A172 (cell line): ENCODE measurements at places on chromosomes 12 and 14. TPM values are rescaled to one million over a fixed set of nuclear protein-coding genes. Genes with fewer than 3 reads are reported as not detected.
A peak's percentile ranks its signal among the peaks of the same experiment; 100 is the strongest.

Gene NKX2-1
- not detected in 2 replicates for total RNA-seq

Gene RERGL
- total RNA-seq = not detected in 2 replicates

Gene PLEKHG7
- total RNA-seq = not detected in 2 replicates

DNA sequence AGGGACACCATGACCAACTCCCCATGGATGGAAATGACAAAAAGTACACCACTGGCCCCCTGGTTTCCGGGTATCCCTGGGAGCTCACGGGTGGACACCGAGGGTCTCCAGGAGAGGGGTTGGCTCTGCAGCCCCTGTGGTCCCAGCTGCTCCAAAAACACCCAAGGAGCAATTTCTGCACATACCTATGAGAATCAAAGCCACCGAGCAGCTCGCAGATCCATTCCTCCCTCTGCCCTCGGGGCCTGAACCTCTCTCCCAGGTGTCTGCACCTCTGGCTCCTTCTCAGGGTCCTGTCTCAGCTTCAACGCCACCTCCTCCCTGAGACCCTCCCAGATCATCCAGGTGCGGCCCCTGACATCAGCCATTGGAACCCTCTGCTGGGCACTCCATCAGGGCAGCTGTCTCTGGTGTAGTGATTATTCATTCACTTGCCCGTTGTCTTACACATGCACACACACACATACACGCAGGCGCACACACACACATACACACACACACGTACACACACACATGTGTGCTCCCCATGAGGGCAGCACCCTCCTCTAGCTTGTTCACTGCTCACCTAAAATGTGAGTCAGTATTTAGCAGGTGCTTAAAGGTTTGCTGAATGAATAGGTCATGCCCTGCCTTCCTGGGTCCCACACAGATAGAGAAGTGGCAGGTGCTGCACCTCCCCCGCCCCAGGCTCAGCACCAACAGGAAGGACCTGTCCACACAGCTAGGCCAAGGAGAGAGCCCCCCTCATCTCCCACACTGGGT is 5.9 kb downstream of the RIMBP2 start:
- DNase-seq = no peak

DNA sequence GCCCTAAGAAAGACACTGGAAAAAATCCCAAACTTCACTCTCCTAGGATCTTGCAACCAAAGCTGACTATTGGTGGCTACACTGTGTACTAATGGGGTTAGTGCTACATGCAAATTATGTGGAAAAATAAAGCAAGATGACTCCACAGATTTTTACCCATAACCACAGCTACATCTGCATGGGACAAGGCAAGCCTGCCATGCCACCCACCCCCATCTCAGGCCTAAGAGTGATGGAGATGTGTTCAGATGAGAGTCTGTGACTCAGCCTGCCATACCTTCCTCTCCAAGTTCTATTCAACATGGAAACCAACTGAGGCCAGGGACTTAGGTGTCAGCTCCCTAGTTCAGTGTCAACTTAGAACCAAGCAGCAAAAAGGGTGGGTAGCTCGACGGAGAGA is 206.2 kb downstream of the PELI2 start:
- no peak for DNase-seq

- DNase-seq = no peak
These were observed 10.9 kb downstream of the HIF1A start for GRCh38 chr14:61706096-61706690.

- DNase-seq = peak; percentile 6
These were observed 30.9 kb downstream of the ERGIC2 start for GRCh38 chr12:29350080-29350479.

GRCh38 chr14:71243697-71244096 is 336.4 kb downstream of the PCNX1 start:
- DNase-seq = no peak

DNA sequence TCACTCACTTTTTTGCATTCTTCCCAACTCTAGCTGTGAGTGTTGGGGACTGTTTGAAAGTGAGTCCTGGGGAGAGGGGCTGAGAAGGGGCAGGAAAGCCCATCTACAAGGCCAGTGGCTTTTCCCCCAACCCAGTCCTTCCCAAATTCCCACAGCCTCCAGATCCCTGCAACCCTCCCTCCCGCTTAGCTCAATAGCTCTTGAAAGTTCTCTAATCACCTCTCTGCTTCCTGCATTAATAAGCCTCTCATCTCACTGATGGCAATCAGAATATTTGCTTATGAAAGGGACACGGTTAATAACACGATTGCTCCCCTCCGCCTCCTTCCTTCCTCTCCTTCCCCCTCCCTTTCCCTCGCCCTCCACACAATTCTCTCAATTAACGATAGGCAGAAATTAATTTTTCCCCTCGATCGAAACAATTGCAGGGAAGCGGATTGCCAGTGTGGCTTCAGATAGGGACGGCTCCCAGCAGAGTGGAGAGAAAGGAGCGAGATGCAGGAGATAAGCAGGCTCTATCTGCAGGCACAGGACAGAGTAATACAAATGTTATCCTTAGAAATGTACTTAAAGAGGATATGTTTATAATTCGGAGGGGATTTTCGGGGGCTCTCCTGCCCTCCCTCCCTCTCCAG is 15.1 kb upstream of the GPATCH2L start:
- DNase-seq = no peak

DNA sequence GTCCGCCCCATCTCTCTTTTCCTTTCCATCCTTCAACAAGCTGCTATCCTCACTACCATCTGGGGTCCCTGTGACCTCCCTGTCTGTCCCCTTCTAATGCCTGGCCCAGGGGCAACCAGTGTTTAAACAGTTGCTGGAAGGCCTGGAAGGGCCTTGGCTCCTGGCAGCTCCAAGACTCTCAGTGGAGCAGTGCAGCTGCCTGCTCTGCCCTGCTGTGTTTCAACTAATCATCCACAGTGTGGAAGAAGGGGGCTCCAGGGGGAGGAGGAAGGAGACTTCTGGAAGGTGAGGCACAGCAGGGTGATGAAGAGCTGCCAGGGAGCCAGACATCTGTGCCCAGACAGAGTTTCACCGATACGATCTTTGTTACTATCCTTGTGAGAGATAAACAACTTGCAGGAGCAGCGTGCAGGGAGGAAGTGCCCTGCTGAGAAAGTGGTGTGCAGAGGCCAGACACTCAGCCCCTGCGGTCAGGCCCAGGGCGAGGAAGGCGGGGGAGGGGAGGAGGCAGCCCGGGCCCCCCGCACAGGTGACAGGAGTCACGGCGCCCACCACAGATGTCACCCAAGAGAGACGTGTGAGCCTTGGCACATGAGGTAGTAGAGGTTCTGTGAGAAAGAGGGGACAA is 1061.8 kb downstream of the BCL11B start:
- no peak for DNase-seq

GRCh38 chr12:50314636-50315312 is 31.5 kb upstream of the LIMA1 start:
- peak; percentile 39 for DNase-seq
